Stimulated activated CD8-positive, alpha-beta memory T cell treated with anti-CD3 and anti-CD28 coated beads, Interleukin-7, amount 100 ng/mL, for 48 hours (primary cell): ENCODE measurements at places on chromosomes 13 and 19.

GRCh38 chr19:2609389-2610116 lies 92.9 kb downstream of the GNG7 start:
- no peak for DNase-seq

GRCh38 chr13:106277484-106278154 lies 257.8 kb downstream of the EFNB2 start:
- no peak for DNase-seq

DNA sequence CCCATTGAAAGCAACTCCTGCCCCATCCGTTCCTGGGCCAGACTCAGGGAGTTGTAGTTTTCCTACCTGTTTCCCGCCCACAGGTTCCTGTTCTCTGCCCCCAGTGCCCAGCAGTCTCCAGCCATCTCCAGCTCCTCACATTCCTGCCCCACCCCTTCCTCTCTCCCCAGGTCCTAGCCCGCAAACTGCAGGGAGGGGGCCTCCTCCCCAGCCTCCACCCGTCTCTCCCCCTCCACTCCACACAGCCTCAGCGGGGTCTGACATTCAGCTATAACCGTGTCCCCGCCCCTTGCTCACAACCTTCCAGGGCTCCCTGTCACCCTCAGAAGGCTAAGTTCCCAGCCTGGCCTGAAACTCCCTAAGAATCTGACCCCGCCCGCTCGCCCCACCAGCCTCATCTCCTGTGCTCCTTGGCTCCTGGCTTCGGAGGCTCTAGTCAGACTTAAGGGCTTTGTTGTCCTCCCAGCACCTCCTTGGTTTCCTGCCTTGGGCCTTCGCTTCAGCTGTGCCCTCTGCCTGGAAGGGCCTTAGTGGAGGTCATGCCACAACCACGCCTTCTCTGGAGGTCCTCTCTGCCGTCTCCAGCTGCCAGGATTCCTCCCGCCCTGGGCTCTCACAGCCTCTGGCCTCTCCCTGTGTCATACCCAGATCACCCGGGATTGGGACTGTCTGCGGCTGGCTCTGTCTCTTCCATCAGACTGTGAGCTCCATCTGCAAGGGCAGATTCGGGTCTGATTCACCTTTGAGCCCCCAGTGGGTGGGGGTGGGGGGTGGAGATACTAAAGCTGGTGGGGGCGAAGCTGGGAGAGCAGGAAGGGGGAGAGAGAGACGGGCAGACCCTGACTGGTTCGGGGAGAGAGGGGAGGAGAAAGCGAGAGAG lies 5.1 kb upstream of the SPACA6 start:
- no peak for DNase-seq

DNA sequence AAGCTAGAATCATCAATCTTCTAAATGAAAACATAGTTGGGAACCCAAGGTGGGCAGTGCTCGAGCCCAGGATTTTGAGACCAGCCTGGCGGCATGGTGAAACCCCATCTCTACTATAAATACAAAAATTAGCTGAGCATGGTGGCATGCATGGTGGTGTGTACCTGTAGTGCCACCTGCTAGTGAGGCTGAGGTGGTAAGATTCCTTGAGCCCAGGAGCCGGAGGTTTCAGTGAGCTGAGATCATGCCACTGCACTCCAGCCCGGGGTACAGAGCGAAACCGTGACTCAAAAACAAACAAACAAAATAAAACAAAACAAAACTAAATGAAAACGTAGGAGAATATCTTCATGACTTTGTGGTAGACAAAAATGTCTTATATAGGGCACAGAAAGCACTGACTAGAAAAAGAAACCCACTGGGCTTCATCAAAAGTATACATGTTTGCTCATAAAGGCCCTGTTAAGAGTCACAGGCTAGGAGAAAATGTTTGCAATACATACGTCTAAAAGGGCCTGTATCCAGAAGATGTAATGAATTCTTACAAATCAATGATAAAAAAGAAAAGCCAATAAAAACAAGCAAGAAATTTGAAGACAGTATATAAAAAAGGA lies 353.6 kb downstream of the FGF9 start:
- no peak for DNase-seq
